ENCODE measurements at places on chromosomes 16 and 17.

- DNase-seq: no peak
Observed at GRCh38 chr17:67211742-67212141, 33.3 kb downstream of the HELZ start.

DNA sequence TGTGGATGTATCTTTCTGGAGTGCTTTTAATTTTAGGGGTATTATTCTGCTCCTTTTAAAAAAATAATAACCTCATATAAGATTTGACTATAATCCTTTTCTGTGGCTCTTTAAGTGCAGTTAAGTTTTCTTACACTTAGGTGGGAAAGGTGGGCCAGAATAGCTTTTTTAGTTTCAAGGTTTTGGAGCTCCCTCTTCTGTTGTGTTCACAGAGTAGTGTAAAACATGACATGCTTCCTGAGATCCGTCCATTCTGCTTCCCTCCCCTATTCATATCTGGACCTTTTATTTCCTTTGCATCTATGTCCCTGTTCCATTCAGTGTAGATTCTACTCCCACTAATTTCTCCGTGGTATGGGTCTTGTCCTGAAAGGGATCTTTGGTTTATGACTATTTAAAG, 12.8 kb downstream of the LRRC36 start:
- DNase-seq: no peak

GRCh38 chr16:4511441-4512082, 27.0 kb downstream of the CDIP1 start:
- no peak for DNase-seq

DNA sequence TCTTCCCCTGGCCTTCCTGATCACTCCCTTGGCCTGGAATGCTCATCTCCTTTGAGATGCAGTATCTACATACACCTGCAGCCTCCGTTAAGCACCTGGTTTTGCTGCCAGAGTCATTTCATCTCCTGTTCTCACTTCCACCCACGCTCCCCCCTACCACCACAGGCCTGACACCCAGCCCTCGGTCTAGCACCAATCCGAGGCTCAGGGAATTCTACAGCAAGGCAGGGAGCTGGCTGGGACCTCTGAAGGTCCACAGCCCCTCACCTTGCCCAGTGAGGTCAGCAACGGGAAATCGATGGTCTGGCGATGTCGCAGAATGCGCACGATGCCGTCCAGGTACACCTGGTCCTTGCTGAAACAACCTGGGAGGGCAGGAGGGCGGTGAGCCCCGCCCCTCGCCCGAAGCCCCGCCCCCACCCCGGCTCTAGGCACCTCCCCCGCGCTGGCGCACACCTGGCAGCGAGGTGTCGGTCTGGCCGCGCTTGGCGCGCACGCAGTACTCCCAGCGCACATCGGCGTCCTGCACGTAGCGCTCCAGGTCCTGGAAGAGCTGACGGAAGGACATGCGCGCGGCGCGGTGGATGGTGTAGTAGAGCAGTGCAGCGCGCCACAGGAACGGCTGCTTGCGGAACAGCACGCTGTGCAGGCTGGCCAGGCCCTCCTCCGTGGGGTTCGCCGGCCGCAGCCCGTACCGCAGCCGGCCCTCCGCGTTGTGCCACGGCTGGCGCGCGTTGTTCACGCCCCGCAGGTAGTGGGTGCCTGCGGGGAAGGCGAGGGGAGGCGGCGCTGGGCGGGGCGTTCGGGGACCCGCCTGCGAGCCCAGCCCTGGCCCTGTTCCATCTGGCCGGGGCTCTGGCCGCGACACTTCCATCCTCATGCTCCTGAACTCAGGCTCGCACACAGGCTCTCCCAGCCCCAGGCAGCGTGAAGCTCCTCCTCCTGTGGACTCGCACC, 5.7 kb downstream of the MATCAP1 start:
- DNase-seq: no peak

DNA sequence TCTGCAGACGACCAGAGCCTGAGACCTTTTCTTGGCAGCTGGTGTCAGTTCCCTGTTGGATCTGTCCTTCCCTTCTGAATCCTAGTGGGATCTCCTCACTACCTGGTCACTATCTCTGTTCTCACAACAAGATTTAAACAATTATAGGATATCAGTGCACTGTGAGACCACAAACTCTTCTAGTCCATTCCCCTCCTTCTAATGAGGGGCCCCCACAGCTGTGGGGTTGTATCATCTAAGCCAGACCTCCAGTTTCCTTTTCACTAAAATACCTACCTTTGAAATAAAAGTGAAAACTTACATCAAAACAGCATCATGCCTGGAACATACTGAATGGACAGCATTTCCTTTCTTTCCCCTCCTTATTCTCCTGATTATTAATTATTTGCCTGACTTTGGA, 233.2 kb downstream of the PRKCA start:
- DNase-seq: no peak

- DNase-seq: no peak
Observed at GRCh38 chr16:3348547-3349167, 7.0 kb upstream of the OR2C1 start.

- DNase-seq: no peak
Observed at GRCh38 chr16:89437251-89437987, 52.9 kb downstream of the ANKRD11 start.

GRCh38 chr17:8944748-8945147, 20.8 kb downstream of the PIK3R5 start:
- DNase-seq: no peak
